ENCODE measurements at places on chromosomes 2 and 18. TPM values are rescaled to one million over a fixed set of nuclear protein-coding genes. Genes with fewer than 3 reads are reported as not detected.
A peak's percentile ranks its signal among the peaks of the same experiment; 100 is the strongest.

The TNFAIP6 gene
- 1.9 TPM for total RNA-seq

The ASNSD1 gene
- 32.1 TPM for total RNA-seq

The TRIM43 gene
- not detected for total RNA-seq

DNA sequence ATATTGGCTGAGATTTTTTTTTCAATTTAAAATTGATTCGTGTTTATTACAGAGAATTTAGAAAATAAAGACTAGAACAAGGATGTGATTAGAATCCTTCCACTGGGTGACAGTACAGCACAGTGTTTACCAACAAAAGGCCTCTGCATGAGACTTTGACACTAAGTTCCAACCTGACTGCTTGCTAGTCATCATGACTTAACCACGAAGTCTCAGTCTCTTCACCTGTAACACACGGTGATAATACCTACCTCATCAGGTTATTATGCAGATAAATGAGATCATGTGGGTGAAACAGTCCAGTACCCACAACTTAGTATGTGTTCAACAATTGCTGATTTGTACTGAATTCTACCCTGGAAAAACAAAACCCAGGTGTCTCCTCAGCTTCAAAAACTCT, 151.2 kb downstream of the STK39 start:
- no peak for DNase-seq

DNA sequence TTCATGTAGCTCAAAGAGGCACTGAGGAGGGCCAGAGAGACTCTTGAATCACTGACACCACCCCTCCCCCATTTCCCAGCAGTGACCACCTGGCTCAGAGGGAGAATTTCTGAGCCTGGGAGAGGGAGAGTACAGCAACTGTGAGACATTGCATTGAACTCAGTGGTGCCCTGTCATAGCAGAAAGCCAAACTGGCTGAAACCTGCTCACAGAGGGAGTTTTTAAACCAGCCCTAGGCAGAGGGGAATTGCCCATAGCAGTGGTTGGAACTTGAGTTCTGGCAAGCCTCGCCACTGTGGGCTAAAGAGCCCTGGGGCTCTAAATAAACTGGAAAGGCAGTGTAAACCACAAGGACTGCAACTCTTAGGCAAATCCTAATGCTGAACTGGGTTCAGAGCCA, 243.1 kb downstream of the ADCYAP1 start:
- no peak for DNase-seq

DNA sequence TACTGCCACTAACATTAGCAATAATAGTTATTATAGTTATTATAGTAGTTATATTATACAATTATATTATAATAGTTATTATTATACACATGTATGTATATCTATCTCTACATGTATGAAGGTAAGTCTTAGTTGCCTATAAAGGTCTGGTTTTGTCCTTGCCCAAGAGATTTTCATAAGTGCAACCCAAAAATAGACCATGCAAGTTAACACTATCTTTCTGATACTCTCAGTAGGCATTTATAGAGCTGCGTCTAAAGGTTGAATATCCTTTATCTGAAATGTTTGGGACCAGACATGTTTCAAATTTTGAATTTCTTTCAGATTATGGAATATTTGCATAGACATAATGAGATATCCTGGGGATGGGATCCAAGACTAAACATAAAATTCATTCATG, 175.4 kb downstream of the MEMO1 start:
- no peak for DNase-seq

DNA sequence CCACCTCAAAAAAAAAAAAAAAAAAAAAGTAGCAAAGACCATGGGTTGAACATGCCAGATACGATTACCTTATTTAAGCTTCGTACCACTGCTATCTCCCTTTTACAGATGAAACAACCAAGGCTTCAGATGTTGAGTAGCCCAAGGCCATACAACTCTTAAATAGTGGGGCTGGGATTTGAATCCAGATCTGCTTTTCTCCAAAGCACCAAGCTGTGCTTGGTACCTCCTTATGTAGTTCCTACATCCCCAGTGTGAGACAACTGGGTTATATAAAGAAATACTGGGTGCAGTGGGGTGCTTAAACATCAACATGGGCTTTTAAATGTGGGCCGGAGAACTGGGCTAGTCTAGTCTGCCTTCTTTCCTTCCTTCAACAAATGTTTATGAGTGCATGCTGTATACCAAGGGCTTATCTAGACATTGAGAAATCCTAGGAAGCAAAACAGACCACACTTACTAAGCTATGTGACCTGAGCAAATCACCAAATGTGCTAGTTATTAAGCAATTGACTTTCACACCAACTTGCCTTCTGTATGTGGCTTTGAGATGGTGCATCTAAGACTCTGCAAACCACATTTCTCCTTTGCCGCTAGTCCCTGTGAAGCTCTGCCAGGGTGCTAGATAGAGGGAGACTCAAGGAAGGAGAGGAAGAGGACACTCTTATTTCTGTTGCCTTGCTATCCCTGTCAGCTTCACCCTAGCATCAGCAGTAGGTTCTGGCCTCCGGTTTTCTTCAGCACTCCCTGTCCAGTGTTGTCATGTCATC, 206.8 kb upstream of the FBXO11 start:
- DNase-seq: no peak

GRCh38 chr2:111054791-111055691, 65.7 kb upstream of the BCL2L11 start:
- no peak for DNase-seq

- DNase-seq: no peak
These were observed 37.1 kb downstream of the MAP4K4 start for GRCh38 chr2:101734505-101735165.

DNA sequence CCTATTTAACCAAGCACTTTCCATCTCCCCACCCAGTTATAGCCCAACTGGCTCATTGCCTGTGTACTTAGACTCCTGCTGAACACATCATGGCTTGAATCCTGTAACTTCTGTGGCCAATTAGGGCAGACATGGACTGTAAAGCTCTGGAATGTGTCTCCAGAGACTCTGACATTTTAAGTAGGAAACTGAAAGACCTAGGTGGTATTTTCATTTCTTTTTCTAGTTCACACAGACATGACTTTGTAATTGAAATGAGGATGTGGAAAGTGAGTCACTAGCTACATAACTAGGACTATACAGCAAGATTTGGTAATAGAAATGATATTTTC, 12.2 kb downstream of the DOK1 start:
- DNase-seq: no peak

- no peak for DNase-seq
These were observed 24.5 kb downstream of the PLEKHM3 start for GRCh38 chr2:208000701-208001395.

DNA sequence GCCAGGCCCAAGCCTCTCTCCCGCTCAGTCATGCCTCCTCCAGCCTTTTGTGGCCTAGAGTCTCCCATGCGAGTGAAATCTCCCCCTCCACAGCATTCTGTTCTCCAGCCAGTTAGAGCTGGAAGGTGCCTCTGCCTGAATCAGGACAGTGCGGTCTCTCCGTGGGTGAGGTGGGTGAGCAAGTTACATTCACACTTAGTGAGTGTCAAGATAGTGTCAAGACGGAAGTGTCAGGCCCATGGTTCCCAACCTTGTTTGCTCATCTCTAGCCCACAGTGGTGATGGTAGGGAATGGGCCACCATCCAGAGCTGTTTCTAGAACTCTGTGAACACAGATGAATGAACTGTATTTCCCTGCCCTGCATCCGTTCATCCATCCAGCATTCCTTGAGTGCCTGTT, 59.5 kb downstream of the LPIN1 start:
- DNase-seq: peak; percentile 26

DNA sequence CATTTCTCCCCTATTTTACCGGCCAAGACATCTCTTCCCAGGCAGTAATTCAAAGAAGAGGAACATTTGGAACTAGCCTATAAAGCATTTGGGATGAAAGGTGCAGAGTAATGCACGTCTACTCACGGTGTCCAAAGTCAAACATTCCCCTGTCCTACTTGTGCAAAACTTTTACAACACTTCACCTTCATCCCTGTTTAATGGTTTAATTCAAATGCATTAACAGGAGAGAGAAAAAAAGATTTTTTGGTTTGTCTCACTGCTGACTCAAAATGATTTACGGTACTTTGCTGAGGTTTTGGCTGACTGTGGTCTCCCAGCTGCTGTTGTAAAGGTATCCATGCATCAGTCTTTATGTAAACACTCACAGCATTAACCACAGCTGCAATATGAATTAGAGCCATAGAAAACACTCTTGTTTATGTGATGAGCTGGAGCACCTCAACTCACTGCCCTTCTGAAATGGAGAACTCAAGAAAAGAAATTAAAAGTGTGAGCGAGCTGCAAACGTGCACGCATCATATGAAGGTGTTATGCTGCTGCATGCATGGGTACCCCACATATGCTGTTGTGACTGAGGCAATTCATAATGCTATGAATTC, 220.5 kb downstream of the PIEZO2 start:
- no peak for DNase-seq

DNA sequence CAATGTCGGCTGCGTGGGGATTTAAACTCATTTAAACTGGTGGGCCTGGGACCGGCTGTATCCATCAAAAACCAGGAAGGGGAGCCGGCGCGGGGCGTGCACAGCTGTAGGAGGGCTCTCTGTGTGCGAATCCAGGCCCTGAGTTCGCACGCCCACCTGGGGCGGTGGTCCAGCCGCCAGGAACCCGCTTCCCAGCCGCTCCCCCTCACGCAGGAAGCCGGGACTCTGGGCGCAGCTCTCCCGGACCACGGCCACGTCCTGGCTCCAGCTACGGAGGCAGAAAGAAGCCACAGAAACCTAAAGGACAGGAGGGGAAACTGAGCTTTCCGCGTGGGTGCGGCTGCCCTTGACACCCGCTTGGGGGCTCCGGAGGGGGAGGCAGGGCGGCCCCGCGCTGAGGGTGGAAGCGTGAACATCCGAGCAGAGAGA, 80.6 kb downstream of the GFPT1 start:
- no peak for DNase-seq
